ENCODE measurements at places on chromosomes 16 and 17.

- DNase-seq: no peak
These were observed 128.0 kb upstream of the C17orf78 start for GRCh38 chr17:37247825-37248224.

- DNase-seq: no peak
These were observed 102.0 kb downstream of the RMI2 start for GRCh38 chr16:11447272-11447671.

- no peak for DNase-seq
These were observed 26.5 kb upstream of the LASP1NB start for GRCh38 chr17:38898812-38899348.

DNA sequence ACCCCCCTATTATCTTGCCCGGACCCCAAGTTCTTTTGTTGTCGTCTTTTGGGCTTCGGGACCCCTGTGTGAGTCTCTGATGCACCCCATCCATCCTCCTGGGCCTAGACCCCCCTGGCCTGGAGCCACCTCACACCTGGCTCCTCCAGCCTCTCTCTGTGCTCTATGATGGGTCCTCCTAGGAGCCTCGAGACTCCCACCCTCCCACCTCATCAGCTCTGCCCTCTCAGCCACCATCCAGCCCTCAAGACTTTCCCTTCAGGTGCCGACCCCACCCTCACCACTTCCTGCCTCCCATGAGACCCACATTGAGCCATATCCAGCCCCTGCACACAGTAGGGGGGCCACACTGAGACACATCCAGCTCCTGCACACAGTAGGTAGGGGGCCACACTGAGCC is 8.7 kb upstream of the ATP2A3 start:
- no peak for DNase-seq

DNA sequence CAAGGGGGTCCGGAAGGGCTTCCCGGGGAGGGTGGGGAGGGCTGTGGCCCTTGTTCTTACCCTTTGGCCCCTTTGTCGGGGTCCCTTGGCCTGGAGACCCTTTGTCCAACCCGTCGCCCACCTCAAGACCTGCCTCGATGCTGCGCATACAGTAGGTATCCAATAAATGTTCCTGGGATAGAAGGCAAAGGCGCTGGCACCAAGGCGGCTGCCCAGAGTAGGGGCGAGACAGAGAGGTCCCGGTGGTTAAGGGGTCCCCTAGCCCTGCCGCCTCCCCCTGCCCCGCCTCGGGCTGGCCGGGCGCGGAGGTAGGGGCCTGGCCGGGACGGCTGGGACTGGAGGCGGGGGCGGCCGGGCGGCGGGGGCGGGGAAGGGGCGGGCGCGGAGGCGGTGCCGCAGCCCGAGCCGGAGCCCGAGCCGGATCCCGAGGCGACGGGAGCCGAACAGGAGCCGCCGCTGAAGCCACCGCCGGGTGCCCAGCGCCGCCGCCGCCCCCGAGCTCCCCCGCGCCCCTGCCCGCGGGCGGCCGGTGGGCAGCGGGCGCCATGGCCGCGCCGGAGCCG is at the start of gene NHERF2:
NHERF2 (plus strand) TSS at position 442 of the 563 bp plus-strand sequence; CDS start at position 546, 104 bp downstream.
- peak; percentile 37 for DNase-seq

DNA sequence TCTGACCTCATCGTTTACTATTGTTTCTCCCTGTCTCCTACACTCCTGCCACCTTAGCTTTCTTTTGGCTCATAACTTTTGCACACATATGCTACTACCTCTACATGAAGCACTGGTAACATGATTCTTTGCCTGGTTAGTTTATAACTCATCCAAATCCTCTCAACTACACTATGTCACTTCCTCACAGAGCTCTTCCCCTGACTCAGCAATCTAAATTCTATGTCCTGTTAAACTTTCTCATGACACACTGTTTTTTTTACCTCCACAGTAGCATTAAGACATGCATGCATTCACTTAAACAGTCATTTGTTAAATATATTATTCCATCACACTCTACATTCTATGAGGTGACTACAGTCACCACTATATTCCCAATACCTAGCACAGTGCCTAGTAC is 19.7 kb downstream of the APPBP2 start:
- no peak for DNase-seq

DNA sequence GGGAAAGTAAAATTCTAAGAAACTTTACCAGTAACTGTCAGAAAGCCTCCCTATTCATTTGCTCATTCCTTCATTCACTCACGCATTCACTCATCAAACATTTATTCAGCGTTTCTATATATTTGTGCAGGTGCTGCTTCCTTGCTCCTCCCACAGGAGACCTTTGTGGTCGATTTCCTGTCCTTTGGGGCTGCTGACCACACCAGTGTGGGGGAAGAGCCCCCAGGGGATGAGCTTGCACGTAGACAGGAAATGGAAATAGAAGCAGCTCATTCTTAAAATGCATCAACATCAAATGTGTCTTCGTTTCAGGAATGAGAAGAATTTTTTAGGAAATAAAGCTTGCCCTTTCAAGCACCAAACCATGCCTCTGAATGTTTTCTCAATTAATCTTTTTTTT is 9.6 kb downstream of the PIK3R6 start:
- DNase-seq: peak; percentile 20

- no peak for DNase-seq
These were observed 9.6 kb upstream of the MYH11 start for GRCh38 chr16:15866451-15866850.

DNA sequence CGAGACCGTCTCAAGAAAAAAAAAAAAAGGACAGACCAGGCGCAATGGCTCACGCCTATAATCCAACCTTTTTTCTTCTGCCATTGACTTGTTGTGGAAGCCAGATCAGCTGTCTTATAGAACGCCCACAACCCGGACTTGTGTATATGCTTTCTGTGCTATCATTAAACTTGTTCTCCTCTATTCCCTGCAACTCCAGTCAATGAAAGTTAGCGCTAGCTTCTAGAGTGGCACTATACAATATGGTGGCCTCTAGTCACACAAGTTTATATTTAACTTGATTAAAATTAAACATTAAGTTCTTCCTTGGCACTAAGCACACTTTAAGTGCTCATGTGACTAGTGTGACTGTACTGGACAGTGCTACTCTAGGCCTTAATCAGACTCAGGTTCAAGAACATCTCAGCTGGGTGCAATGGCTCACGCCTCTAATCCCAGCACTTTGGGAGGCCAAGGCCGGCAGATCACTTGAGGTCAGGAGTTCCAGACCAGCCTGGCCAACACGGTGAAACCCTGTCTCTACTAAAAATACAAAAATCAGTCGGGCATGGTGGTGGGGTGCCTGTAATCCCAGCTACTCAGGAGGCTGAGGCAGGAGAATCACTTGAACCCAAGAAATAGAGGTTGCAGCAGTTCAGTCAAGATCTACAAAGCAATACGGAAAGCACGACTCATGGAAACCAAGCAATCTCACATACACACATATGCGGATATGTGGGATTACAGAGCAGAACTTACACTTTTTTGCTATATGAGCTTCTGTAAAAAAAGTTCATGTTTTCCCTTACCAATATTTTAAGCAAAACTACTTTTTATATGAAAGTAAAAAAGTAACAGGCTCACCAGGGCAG is 18.8 kb upstream of the GLG1 start:
- no peak for DNase-seq

DNA sequence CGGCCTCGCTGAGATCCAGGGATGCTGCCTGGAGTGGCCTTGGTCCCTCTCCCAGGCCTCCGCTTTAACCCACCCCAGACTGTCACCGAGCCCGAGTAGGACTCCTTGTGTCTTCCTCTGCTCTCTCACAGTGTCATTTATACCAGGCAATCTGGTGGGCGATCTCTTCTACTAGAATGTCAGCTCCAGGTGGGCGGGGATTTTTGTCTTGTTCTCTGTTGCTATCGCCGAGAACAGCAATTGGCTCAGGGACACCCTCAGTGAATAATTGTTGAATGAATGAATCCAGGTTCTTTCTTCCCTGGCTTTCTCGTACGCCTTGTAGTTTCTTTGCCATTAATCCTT is 591 bp downstream of the DHX38 start:
- DNase-seq: no peak

DNA sequence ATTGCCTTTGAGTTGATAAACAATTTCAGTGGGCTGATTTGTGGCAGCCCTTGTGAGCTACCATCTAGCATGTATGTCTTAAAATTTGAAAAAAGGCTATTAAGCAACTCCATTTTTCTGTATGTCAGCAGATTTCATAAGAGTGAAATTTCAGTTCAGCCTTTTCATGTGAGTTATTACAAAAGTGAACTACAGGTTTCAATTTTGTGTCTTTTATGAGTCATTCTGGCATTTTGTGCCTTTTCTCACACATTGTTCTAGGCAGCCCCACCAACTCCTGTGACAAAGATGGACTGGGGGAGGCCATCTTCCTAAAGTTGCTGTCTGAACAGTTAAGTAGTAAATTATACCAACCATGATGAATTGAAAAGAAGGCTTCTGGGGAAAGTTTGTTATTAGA is 52.1 kb downstream of the USP10 start:
- no peak for DNase-seq

GRCh38 chr16:77986011-77986740 is 36.2 kb upstream of the CLEC3A start:
- DNase-seq: no peak

DNA sequence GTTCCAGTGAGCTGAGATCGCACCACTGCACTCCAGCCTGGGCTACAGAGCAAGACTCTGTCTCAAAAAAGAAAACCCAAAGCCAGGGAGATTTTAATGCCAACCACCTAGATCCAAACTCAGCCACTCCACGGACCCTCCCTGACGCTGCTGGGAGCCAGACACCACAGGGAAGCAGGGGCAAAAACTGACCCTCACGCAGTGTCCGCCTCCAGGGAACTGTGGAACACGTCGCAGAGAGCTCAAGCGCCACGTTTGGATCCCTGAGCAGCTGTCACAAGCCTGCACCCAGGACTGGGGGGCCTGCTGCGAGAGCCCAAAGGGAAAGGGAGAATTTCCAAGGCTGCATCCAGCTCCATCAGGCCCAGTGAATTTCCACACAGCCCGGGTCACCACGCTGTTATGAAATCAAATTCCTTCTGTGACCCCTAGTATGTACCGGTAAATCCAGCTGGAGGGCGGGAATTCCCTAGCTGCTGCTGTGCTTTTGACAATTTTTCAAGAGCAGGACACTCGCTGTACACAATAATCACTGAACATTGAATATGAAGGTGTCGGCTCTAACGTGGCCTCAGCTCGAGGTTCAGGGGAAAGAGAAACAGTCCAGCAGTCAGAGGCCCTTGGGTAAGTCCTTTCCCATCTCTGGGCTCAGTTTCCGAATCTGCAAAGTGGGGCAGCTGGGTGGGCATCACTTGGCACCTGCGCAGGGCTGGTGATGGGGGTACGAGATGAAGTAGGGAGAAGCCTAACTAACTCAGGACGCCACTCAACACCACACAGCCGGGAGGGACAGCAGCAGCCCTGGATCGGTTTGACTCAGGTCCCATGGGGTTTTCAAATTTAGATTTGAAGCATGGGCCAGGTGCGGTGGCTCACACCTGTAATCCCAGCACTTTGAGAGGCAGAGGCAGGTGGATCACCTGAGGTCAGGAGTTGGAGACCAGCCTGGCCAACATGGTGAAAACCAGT is 8.6 kb downstream of the CARHSP1 start:
- DNase-seq: no peak

- DNase-seq: no peak
These were observed 70.2 kb downstream of the HIC1 start for GRCh38 chr17:2125013-2125535.

- no peak for DNase-seq
These were observed 53.0 kb downstream of the RPA1 start for GRCh38 chr17:1882836-1883235.

DNA sequence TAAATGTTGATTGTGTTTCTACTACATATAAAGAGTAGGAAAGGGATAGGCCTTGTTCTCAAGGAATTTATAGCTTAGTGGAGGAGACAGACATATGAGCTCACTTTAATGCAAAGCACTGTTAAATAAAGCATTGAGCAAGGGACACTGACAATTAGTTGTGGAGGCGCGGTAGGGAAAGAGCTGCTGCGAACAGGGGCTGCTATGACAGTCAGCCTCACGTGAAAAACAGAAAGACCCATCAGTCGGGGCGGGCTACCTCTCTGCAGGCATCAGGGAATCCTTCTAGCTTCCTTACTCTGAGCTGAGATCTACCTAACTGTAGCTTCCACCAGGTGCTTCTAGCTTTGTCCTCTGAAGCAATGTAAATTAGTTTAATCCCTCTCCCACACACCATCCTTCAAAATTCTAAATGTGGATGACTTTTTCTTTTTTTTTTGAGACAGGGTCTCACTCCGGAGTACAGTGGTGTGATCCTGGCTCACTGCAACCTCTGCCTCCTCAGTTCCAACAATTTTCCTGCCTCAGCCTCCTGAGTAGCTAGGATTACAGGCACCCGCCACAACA is 129.9 kb upstream of the ZFHX3 start:
- DNase-seq: no peak

GRCh38 chr17:50498021-50498874 is 10.0 kb upstream of the MYCBPAP start:
- DNase-seq: no peak

- no peak for DNase-seq
These were observed 58.2 kb upstream of the RPH3AL start for GRCh38 chr17:410543-411401.

DNA sequence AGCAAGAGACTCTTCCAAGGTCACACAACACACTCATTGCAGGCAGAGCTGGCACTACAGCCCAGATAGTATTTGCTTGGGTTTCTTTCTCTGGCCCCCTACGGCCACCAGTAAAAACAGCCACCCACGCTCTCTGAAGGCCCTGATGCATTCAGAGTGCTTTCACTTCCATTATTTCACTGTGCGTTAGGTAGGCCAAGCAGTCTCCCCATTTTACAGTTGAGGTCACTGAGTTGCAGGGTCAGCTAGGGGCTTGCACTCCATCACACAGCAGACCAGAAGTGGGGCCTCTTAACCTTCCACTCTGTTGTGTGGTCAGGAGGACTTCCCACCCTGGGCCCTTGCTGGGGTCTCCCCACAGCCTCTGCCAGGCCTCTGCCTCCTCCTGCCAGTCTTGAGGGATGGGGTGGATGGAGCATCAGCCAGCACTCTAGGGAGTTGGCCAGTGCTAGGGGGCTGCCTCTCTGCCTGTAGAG is 2.5 kb downstream of the TBX21 start:
- no peak for DNase-seq

DNA sequence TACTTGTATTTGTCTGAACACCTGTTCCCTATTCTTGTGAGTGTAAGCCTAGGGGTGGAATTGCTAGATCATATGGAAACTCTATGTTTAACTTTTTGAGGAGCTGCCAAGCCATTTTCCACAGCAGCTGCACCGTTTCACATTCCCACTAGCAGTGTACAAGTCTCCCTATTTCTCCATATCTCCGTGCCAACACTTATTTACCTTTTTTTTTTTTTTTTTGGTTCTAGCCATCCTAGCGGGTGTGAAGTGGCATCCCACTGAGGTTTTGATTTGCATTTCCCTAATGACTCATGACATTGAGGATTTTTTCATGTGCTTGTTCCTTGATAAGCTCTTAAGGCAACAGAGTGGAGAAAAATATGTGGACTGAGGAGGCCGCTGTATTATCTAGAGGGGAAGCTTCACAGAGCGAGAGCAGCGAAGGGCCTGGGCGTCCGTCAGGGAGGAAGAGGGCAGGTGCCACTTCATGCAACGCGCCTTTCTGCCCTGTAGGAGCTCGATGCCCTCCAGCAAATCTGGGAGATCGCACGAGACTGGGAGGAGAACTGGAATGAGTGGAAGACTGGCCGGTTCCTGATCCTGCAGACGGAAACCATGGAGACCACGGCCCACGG is 50.0 kb downstream of the DNAH2 start:
- no peak for DNase-seq

GRCh38 chr17:13441873-13442272 is 159.9 kb downstream of the HS3ST3A1 start:
- DNase-seq: no peak

Measured in MG63 (cell line).